T1000 (cell line): ENCODE measurements at places on chromosomes 12 and 14.

GRCh38 chr12:123075087-123075645, 75.7 kb downstream of the PITPNM2 start:
- DNase-seq: no peak

- no peak for DNase-seq
These were observed 44.0 kb upstream of the EAPP start for GRCh38 chr14:34583525-34583924.

GRCh38 chr12:92259696-92260251, 114.1 kb upstream of the BTG1 start:
- no peak for DNase-seq

DNA sequence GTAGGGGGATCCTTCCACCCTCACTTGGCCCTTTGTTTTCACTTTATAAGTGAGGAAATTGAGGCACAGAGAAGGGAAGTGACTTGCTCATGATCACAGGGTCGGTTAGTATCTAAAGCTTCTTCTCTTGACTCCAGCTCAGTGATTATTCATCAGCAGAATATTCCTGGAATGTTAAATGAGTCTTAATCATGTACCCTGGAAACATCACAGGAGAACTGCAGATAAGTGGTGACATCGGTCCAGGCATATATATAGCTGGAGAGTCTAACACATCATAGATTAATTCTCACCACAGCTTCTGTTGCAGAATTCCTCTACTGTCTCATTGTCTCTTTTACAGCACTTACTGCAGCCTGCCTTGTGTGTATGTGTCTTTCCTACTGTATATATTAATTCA, 69.9 kb downstream of the PAH start:
- DNase-seq: no peak

DNA sequence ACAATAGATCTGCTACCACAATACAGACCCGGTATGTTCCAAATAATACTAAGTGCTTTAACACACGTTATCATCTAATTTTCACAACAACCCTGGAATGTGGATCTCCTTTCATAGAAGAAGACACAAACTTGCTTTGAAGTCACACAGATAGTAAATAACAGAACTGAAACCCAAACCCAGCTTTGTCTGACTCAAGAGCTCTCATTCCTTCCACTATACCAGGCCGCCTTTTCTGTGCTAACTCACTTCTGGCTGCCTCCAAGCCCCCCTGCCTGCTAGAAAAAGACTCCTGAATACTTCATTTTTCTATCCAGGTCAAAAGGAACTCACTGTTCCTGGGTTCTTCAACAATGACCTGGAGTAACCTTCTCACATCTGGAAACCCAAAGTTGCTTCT, 37.8 kb downstream of the PRPF40B start:
- no peak for DNase-seq

- peak; percentile 42 for DNase-seq
These were observed 632 bp downstream of the UBR7 start for GRCh38 chr14:93207468-93208308.

GRCh38 chr12:94290353-94290752, 142.0 kb downstream of the PLXNC1 start:
- DNase-seq: no peak

DNA sequence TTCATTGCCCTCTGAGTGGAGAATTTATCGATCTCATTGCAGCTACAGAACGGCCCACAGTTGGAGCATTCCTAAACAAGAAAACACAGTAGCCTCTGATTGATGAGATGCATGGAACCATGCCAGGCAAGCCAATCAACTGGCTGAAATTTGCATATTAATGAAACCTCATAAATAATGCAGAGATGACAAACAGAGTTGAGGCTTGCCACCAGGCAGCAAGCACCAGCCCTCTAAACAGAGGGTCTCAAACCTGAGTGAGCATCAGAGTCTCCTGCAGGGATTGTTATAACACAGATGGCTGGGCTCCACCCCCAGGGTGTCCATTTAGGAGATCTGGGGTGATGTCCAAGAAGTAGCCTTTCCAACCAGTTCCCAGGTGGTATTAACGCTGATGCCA, 60.9 kb upstream of the CMKLR1 start:
- DNase-seq: no peak

GRCh38 chr14:93239869-93240677, 33.0 kb downstream of the UBR7 start:
- no peak for DNase-seq

DNA sequence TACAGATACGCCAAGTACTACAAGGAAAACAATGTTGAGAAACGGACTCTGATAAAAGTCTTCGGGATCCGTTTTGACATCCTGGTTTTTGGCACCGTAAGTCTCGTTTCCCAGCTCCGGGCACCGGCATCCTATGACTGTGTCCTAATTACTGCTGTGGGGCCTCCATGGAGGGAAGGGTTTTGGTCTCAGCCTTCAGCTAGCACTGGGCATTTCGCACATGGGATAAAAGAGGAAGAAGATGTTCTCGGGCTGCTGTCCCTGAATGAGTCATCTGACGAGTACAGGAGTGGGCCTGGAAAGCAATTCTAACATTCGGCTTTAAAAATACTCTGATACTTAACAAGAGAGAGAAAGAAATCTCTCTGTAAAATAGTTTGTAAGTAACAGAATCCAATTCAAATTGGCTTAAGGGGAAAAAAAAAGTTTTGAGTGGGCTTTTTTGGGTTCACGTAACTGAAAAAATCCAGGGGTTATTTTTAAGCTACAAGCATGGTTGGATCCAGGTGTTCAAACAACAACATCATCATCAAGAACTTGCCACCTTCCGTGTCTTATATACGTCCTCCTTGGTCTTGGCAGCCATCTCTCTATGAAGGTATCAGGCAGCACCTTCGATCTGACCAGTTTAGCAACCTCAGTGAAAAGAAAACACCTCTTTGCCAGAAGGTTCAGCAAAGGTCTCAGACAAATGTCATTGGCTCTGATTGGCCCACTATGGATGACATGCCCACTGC, 34.4 kb upstream of the P2RX4 start:
- no peak for DNase-seq

- no peak for DNase-seq
These were observed 65.2 kb upstream of the STK38L start for GRCh38 chr12:27178723-27179399.

GRCh38 chr14:77028384-77029231, at the start of gene IRF2BPL:
Gene IRF2BPL, minus strand, starts transcription at chr14:77028708. Its CDS starts 916 bp downstream, at chr14:77027792.
- peak; percentile 93 for DNase-seq

DNA sequence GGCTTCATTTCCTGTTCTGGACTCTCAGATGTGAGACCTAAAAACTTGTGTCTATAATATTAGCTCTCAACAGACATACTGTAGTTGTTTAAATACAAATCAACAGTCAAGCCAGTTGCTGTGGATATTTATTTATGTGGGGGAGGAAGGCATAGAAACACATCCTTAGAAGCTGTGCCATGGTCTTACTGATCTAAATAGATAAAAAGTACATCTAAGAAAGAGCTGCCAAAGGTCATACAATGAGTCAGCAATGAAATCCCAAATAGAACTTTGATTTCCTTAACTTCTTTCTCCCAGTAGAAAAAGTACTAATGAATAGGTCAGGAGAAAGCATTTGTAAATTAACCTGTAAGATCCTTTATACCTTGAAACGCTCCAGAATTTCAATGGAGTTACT, 185.1 kb downstream of the AKAP6 start:
- no peak for DNase-seq

DNA sequence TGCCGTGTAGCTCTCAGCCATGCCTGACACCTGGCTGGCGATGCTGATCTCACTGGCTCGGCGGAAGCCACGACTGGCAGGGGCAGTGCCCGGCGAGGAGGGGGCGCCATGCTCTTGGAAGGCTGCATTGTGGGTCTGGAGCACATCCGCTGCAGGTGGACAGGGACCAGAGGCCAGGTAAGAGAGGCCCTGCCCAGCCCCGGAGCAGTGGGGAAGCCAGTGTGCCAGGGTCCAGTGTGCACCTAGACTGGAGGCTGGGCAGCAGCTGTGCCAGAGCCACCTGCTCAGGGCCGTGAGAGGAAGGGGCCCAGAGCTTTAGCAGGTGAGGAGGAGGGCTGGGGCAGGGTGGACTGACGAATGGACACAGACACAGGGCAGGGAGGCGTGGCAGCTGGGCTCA, 10.1 kb downstream of the ARL6IP4 start:
- no peak for DNase-seq

DNA sequence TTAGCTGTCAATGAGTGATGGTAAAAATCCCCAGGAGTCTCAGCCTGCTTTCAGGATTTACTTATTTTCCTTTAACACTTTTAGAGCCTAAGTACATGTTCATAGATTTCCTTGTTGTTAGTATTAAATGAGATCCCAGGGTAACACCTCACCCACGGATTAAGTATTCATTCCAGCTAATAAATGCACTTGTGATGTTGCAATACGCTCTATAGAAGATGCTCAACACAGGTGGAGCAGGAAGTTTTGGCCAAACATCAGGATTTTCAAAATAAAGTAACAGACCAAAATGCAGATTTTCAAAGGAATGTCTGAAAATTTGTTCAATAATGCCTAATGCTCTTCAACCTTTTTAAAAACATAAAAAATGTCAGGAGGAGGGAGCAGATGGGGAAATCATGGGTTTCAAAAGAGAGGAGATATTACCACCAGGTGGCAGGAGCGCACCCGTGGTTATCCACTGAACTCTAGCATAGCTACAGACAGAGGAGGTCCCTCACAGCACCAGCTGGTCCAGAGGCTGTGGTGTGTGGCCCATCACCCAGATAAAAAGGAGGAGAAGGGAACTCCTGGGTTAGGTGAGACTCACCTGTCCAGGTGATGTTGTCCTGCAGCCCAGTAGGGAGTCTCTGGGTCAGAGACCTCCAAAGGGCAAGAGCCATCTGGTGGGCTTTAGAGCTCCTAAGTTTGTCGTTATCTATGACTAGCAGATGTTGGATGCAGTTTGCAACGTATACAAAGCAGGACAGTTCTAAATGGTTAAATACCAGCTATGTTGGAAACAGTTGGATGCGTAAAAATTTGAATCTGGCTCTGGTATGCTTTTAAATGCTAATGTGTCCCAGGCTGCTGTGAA, 1158.4 kb upstream of the TMEM132C start:
- peak; percentile 35 for DNase-seq

GRCh38 chr12:131773582-131774221, 54.5 kb upstream of the MMP17 start:
- no peak for DNase-seq

- DNase-seq: no peak
These were observed 8.2 kb downstream of the PRKCH start for GRCh38 chr14:61329478-61330051.
